Activated B cell treated with CpG ODN at 0.5 μM for 24 hours (primary cell): ENCODE measurements at places on chromosomes 16 and 17. TPM values are rescaled to one million over a fixed set of nuclear protein-coding genes. Genes with fewer than 3 reads are reported as not detected.

DNA sequence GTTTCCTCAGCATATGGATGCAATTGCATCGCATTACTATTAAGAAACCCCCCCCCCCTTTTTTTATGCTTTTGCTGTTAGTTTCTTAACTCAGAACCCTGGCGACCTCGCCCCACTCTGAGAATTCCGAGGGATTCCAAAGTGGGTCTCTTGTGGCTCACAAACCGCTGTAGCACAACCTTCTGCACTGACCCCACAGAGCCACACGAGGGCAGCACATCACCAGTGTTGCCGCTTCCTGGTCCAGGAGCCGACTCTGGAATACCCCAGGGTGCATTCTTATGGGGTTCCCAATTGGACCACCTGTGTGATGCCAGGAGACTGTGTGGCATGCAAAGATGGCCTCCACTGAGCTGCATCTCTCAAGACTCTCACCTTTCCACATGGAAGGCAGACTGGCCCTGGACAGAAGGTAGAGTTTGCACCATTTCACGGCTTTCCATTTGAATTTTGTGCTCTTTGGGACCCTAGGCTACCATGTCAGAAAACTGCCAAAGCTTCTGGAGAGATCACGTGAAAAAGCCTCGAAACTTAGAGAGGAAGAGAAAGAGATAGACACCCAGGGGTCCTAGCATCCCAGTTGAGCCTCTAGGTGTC, 432.7 kb upstream of the ASIC2 start:
- DNase-seq, result no peak

GRCh38 chr17:78599419-78599818, 22.2 kb upstream of the DNAH17 start:
- no peak for DNase-seq

- DNase-seq, result no peak
Measured at GRCh38 chr17:48799069-48799723, 17.8 kb downstream of the TTLL6 start.

DNA sequence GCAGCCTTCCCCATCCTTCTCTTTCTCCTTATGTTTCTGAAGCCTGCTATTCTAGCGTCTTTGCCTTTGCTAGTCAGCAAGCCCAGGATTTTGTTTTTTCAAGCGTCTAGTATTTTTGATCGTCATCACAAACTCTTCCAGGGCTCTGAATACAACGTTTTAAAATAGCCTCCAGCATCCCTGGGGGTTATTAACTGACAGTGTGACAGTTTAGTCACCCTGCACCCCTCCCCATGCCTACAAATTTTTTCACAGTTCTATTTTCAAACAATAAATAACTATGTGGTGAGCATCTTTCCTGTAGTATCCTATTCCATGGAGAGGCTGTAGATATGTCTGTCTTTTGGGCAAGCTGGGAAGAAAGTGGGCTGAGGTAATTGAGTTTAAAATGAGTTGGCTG, 280.9 kb downstream of the MAP2K4 start:
- no peak for DNase-seq

DNA sequence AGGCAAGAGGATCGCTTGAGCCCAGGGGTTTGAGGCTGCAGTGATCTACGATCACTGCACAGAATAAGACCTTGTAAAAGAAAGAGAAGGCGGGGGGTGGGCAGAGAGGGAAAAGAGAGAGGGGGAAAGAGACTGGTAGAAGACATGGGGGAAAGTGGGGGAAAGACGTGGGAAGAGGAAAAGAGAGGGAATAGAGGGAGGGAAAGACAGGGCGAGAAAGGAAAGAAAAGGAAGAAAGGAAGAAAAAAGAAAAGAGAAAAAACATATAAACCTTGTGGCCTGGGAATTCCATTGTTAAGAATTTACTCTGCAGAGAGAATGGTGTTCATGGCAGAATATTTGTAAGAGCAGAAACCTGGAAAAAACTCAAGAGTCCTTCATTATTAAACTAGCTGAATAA, 120.4 kb downstream of the RMI2 start:
- DNase-seq, result no peak

DNA sequence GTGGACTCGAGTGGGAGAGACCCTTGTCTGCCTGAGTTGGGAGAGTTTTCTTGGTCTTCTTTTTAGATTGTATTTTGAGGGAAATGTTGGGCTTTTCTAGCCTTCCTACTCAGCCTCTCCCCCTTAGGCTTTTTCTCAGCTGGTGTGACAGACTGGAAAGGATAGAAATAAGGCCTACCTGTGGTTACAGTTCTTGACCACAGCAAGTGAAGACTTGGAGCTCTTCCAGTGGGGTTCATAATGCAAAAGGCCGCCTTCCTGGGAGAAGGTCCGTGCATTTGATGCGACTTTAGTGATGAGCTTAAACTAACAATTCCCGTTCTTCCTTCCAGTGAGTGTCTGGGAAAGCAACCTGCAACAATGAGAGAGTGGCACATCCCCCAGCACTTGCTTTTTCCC, 56.8 kb downstream of the B9D1 start:
- DNase-seq, result no peak

GRCh38 chr17:45440161-45440778, 7.6 kb upstream of the ARHGAP27 start:
- no peak for DNase-seq

- no peak for DNase-seq
Measured at GRCh38 chr16:12600536-12601256, 203.0 kb downstream of the CPPED1 start.

DNA sequence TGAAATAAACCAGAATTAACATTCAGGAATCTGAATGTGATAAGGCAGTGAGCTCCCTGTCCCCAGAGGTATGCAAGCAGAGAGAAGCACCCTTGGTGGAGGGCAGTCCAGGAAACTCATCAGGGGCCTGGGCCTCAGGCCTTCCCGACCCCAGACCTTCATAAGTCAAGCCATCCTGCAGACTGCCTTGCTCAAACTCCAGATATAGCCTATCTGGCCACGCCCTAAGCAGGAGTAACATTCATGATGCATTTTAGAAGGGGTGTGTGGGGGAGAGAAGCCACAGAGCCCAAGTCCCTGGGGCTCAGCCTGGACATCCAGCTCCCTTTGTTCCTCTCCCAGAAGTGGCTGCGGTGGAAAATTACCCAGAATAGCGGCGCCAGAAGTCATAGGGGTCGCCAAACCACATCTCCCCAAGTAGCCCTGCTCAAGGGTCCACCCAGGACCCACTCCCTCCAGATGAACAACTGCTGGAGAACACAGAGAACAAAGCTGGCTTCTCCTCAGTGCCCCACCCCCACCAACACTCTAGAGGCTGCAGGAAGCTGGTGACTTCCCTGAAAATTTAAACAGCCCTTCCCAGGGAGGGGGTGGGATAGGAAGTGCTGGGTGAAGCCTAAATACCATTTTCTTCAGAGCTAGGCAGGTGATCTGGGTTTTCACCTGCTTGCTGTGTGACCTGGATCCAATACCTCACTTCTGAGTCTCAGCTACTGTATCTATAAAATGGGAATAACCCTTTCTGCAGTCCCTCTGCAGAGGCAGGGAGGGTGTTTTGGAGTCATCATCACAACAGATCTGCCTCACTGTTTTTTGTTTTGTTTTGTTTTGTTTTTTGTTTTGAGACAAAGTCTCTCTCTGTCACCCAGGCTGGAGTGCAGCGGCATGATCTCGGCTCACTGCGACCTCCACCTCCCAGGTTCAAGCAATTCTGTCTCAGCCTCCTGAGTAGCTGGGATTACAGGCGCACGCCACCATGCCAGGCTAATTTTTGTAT, 1.5 kb upstream of the SREBF1 start:
- no peak for DNase-seq

- DNase-seq, result no peak
Measured at GRCh38 chr16:66395806-66396555, 29.5 kb downstream of the CDH5 start.

- no peak for DNase-seq
Measured at GRCh38 chr17:15349119-15349518, 7.7 kb upstream of the TEKT3 start.

- no peak for DNase-seq
Measured at GRCh38 chr17:78716814-78717393, 65.2 kb downstream of the CYTH1 start.

The ATP2C2 gene
- total RNA-seq, result not detected in 2 replicates

The SYCE1L gene
- 5.1 and 6.3 TPM in 2 replicates for total RNA-seq

The CRK gene
- 22.5 and 29.1 TPM in 2 replicates for total RNA-seq

GRCh38 chr16:88691924-88692560, 5.7 kb upstream of the SNAI3 start:
- no peak for DNase-seq

- DNase-seq, result no peak
Measured at GRCh38 chr17:81741594-81742452, 29.7 kb downstream of the SLC25A10 start.

DNA sequence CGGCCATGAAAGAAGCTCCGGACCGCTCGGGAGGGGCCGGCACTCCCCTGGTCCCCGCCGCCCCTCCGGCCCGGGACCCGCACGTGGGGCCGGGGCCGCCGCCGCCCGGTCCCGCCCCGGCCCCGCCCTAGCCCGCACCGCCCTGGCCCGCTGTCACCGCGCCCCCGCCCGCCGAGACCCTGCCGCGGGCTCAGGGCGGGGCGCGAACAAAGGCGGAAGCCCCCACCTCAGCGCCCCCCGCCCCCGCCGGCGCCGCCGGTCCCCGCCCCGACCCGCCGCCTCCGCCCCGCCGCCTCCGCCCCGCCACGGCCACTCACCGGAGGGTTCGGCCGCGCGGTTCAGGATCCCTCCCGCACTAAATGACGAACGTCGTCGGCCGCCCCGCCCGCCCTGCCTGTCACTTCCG, at the start of gene ARHGDIA:
Gene ARHGDIA (minus strand): TSS at position 357 of the 406 bp plus-strand sequence. CDS start 1,407 bp downstream, outside the sequence.
- no peak for DNase-seq

The CHP2 gene
- total RNA-seq, result not detected in 2 replicates

DNA sequence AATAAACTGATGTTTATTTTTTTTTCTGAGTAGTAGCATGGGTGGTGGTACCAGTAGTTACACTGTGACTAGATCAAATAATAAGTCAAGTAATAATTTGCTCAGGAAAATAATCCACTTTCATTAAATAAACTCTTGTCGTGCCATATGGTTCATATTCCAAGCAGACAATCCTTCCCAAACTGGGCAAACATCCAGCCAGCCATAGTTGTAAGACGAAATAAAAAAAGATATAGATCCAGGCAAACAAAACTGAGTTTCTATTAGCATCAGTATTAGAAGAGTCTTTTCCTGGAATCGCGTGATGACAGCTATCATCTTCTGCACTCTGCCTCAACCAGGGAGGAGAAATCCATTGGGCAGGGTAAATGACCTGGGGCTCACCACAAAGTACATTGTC, 508.4 kb upstream of the GOT2 start:
- DNase-seq, result no peak

GRCh38 chr17:7213895-7214299, 5.7 kb downstream of the DLG4 start:
- DNase-seq, result no peak

- DNase-seq, result no peak
Measured at GRCh38 chr16:70437582-70438557, 1.0 kb downstream of the ST3GAL2 start.

DNA sequence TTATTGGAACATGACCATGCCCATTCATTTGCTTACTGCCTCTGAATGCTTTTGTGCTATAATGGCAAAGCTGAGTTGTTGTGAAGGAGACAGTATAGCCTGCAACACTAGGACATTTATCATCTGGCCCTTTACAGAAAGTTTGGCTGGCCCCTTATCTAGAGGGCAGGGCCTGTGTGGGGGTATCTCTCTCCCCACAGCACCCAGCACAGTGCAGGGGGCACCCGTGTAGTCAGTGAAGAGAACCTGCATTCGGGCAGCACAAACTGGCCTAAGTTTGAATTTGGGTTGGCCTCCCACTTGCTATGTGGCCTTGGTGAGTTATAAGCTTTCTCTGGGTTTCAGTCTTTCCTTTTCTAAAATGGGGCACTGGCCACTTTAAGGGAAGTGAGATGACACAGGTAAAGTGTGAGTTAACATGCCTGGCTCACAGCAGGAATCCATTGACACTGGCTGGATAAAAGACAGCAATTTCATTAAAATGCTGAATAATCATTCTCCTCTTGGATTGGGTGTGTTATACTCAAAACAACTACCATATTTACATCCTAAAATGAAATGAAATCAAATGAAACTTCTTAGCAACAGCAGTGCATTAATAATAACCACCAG, 12.1 kb downstream of the UBE2O start:
- no peak for DNase-seq

DNA sequence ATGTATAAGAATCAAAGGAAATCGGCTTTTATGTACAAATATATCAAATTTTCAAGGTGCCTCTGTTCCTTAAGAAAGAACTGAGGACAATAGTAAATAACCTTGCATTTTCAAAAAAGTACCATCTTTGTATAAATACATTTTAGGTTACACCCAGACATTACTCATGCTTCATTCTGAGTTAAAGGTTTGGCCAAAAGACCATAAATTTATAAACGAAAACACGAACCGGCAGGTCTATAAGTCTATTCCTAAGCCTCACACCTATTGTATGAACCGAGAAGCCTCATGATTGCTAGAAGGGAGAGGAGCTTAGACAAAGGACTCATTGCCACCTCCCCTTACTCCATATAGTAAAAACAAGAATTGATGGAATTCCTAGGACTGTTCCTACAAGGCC, 94.6 kb upstream of the PSMD7 start:
- DNase-seq, result no peak

The PLLP gene
- total RNA-seq, result not detected in 2 replicates

- no peak for DNase-seq
Measured at GRCh38 chr17:30274887-30275286, 16.9 kb downstream of the BLMH start.

DNA sequence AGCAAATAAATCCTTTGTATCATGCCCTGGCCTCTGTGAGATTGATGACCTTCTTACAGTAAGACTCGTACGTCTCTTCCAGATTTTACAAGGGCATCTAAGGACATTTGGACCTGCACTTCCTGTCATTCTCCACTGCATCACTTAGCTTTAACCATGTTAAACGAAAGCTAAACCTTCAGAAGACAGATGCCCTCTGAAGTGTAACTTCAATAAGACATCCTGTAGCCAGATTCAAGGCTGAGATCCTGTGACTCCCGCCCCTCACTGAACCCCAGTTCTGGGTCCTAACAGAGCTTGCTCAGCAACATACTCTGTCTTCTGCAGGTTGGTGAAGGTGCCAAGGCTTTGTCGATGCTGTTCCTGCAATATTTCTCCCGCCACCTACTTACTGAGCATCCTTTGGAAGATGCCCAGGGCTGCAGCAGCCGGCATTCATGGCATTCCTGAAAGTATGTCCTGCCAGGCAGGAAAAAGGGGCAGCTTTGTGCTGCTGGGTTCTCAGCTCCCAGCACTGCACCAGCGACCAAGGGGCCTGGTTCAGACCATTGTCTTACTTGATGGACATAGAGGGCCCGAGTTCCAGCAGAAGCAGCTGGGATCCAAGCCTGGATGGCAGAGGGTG, 131.1 kb downstream of the AXIN2 start:
- no peak for DNase-seq

DNA sequence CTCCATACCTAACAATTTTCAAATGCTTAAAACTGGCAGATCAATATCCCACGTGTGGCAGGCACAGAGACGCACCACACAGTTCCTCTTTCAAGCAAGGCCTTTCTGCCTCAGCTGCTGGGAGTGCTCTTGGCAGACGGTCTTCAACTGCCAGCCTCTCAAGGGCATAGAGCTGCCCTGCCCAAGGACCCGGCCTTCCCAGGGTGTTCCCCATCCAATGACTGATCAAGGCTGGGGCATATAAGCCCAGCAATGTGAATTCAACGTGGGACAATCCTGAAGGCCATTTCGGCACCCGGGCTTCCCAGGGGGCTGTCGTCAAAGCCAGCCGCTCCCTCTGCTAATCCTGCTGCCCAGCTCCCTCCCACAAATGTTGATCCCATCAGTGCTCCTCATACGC, 107.1 kb downstream of the STX8 start:
- DNase-seq, result no peak

GRCh38 chr16:90057738-90058173, 19.4 kb downstream of the PRDM7 start:
- no peak for DNase-seq
